Activated CD8-positive, alpha-beta T cell treated with anti-CD3 and anti-CD28 coated beads, Interleukin-2, amount 10 ng/mL, durations not matched to agents 7 days and 5 days (primary cell): ENCODE measurements at places on chromosomes 1 and 21. TPM values are rescaled to one million over a fixed set of nuclear protein-coding genes. Genes with fewer than 3 reads are reported as not detected.

DNA sequence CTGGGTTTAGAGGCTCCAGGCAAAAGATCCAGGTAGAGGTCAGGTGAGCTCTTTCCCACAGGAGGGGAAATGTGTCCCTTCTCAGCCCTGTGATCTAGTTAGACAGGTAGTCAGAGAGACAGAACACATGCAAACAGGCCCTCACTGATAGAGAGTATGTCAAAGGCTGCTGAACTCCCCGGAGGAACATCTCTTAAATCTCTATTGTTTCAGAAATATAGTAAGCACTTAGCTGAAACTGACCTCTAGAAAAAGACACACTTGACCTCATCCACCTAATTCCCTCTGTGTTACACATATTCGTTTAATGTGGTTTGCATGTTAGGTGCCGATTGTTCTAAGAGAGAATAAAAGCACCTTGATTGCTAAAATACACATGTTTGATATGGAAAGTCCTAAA, 23.3 kb downstream of the SUSD4 start:
- no peak overlapping the region for H3K27ac ChIP-seq
- no peaks in the 10 kb centered on the region for H3K27me3 ChIP-seq
- no peak overlapping the region for H3K4me3 ChIP-seq
- DNase-seq = no peak
- no peaks in the 10 kb centered on the region for H3K4me1 ChIP-seq

DNA sequence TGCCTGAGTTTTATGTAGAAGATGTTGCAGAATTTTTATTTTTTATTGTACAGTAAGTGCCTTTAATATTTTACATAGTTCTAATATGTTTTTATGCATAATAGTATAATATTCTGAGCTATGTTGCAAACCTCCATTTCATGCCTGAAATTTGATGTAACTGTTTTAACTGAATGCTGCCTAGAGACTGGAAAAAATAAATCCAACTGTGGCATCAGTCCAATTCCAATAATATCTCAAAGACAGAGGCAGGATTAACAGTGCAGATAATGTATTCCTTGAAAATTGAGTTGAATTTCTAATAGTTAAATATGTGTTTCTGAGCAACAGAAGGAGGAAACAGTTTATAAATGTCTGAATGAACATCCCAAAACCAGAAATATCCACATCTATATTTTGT, 61.1 kb upstream of the KIF1B start:
- H3K27ac ChIP-seq = no peak overlapping the region
- no peak for DNase-seq
- H3K4me1 ChIP-seq = no peaks in the 10 kb centered on the region
- no peak overlapping the region for H3K4me3 ChIP-seq

- peaks cover 3% of the 10 kb centered on the region for H3K27me3 ChIP-seq
- H3K4me1 ChIP-seq = no peaks in the 10 kb centered on the region
- no peak overlapping the region for H3K4me3 ChIP-seq
- H3K36me3 ChIP-seq = no peaks in the 10 kb centered on the region
- no peak for DNase-seq
Observed at GRCh38 chr21:15159382-15160020, 94.7 kb upstream of the NRIP1 start.

Gene SYNJ1
- total RNA-seq = 21.8 TPM

Gene CHTOP
- total RNA-seq = 82.0 TPM

Gene PLA2G2D
- not detected for total RNA-seq

GRCh38 chr1:86971778-86972177, 57.3 kb downstream of the HS2ST1 start:
- no peak overlapping the region for H3K4me3 ChIP-seq
- H3K27me3 ChIP-seq = no peaks in the 10 kb centered on the region
- H3K27ac ChIP-seq = no peak overlapping the region
- no peaks in the 10 kb centered on the region for H3K4me1 ChIP-seq
- H3K36me3 ChIP-seq = no peaks in the 10 kb centered on the region
- no peak for DNase-seq
